ENCODE measurements at places on chromosomes 5 and 9.

DNA sequence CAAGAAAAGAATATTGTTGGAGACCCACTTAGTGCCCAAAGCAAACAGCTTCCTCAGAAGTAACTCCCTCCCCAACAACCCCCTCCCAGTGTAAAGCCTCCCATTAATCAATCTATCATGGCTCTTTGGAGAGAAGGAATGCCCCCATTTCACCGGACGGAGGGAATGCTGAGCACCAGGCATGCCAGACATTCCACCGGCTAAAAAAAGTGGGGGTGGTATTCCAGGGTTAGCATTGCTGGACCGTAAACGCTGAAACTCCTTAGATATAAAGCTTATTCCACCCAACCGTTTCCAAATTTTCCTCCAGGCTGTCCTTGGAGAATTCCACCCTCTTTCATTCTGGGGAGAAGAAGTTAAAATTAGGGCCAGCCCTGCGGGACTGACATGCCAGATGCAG, 363 bp upstream of the MAMDC2 start:
- no peak for DNase-seq

- no peak for DNase-seq
Measured at GRCh38 chr5:108862211-108862610, 114.5 kb downstream of the FER start.

GRCh38 chr5:97077246-97077645, 65.2 kb downstream of the LIX1 start:
- no peak for DNase-seq

DNA sequence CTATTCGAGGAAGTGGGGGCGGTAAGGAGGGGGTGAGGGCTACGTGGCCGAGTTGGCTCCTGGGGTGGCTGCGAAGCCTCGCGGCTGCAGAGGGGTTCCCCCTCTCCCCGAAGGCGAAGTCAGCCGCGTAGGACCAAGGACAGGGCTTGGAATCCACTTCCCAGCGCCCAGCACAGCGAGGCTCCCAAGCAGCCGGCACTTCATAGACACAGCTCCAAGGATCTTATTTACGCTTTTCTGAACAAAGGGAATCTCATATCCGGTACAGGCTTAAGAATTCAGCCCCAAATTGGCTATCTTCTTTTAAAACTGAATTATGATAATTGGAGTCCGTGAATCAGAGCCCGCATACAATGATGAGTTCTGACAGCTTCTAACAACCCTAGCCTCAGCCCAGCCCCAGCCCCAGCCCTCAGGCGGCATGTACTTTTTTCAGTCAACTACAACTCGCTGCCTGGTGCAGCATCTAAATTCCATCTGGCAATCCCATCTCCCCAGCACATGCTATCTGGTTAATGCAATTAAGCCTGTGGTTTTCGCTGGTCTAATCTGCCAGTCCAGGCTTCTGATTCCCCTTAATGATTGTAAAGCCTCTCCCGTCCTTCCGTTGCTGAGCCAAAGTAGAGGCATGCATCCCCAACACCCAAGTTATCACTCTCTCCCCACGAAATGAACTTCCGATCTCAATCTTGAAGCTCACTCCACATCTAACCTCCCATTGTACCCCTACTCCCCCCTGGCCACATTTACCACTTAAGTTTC, 1.0 kb downstream of the ELAVL2 start:
- peak; percentile 60 for DNase-seq

DNA sequence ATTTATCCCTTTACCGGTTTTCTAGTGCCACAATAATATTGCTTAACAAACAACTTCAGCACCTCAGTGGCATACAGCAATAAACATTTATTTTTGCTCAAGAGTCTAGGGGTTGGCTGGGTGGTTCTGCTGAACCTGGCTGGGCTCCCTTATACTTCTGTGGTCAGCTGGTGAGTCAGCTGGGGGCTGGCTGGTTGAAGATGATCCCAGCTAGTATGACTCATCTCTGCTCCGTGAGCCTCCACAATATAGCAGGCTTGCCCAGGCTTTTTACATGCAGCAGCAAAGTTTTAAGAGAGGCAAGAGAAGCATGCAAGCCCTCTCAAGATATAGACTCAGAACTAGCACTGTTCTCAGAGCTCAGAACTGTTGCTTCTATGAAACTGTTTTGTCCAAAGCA, 523.5 kb upstream of the CLINT1 start:
- peak; percentile 83 for DNase-seq

- DNase-seq, result no peak
Measured at GRCh38 chr9:91945277-91946085, 4.5 kb downstream of the ROR2 start.

DNA sequence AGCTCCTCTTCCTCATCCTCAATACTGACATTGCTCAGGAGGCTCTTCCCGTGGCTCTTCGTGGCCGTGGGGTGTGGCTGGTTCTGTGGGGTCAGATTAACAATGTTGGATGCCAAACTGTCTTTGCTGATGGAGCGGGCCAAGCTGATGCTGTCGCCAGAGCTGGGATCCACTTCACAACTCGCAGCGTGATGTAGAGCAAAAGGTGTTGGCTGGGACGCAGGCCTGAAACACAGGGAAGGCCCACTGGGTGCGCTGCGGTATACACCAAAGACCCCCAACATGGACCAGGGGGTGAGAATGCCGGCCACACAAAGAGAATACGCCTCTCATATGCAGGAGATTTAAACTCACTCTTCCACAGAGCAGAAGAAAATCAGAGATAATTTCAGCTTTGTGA, 84.3 kb downstream of the CAMSAP1 start:
- no peak for DNase-seq

GRCh38 chr5:158270996-158271554, 412.1 kb upstream of the CLINT1 start:
- DNase-seq, result no peak

GRCh38 chr5:138503487-138504270, 38.4 kb downstream of the EGR1 start:
- no peak for DNase-seq

All from Right ventricle myocardium inferior (tissue), 1 donor.